ENCODE measurements at places on chromosomes 7 and 10.

GRCh38 chr10:38003588-38003987, 6.9 kb upstream of the ZNF33A start:
- no peak for DNase-seq

DNA sequence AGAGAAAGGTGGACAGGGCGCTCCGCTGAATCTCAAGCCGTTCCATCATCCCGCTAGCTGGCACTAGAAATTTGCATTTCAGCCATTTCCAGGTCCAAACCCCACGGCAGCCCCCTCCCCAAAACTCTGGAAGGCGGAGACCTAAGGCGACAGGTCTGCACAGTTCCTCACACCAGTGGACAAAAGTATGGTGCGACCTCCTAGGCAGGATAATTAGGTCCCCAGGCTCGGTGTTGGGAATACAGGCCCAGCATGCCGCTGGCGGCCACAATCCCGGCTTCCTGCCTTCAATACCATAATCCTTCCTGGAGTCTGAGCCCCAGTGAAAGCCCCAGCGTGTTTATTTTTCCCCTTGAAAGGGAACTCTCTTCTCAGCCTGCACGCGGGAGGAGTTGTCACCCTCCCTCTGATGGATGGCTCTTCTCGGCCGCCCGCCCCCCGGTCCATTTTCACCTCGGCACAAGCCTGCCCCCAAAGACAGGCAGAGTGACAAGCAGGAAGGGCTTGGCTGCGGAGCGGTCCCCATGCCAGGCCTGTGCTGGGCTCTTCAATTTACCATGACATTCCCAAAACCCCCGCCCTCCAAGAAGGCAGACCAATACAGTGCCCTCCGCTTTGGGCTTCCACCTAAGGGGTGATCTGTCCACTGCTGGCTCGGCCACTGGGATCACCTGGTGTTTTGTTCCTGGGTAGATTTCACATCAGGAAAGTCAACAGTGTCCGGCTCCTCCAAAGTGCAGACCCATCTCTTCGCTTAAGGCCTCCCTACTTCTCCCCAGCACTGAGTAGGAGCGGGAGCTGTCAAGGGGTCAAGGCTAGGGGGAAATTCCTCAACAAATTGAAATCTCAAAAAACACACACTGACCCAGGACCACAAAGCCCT, 2.2 kb downstream of the FGFR2 start:
- no peak for DNase-seq

DNA sequence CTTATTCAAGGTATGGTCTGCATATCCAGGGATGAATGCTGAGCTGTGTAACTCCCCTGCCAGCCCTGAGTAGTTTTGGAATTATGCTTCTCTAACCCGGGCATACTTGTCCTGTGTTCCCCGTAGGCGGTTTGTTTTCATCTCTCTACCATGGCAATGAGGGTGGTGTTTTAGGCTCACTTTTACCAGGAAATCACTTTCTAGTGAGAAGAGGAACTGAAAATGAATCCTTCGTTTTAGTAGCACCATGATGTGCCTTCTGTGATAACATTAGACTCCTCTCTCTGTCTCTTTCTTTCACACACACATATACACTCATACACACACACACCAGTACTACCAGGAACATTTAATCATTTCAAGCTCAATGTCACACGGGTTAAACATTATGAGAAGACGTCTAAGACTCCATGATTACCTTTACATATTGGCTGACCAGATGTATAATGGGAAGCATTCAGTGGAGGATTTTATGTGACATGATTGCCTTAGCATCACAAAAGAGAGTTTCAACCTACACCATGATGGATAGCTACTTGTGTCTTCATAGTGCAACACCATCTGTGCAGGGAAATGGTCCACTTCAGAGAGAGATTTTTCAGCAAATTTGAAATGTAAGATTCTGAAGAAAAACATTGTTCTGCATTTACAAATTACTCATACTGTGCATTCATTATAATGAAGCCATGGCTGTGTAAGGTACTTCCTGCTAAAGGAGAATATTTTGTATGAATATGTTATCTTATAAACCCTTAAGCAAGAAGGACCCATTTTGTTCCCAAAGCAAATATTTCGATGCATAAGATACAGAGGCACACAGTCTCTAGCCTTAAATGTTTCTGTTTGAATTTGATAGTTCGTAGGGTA, 31.0 kb upstream of the PFKP start:
- DNase-seq: no peak

GRCh38 chr10:110827410-110827809, 44.3 kb upstream of the PDCD4 start:
- no peak for DNase-seq

DNA sequence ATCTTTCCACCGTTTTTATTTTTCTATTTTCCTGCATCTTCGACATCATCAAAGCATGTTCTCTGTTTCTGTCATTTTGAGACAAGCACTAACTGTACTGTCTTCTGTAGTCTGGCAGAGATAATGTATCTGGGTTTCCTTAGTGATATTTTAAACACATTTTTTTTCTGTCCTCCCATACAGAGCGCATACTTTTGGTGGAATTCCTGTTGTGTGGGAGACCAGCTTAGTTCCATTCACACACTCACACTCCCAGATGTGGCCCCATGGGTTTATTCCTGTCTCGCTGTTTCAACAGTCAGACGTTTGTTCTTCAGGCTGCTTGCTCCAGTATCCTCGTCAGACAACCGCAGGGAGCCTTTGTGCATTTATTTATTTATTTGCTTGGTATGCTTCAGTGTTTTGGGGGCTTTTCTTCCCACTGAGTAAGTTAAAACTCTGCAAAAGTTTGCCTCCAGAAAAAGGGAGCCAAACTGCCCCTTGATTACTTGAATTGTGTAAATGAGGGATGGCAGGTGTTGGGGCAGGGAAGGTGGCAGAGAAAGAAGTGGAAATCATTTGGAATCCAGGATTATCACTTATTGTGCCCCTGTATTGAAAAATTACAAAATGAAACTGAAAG, 456.8 kb upstream of the KLF6 start:
- peak; percentile 50 for DNase-seq

DNA sequence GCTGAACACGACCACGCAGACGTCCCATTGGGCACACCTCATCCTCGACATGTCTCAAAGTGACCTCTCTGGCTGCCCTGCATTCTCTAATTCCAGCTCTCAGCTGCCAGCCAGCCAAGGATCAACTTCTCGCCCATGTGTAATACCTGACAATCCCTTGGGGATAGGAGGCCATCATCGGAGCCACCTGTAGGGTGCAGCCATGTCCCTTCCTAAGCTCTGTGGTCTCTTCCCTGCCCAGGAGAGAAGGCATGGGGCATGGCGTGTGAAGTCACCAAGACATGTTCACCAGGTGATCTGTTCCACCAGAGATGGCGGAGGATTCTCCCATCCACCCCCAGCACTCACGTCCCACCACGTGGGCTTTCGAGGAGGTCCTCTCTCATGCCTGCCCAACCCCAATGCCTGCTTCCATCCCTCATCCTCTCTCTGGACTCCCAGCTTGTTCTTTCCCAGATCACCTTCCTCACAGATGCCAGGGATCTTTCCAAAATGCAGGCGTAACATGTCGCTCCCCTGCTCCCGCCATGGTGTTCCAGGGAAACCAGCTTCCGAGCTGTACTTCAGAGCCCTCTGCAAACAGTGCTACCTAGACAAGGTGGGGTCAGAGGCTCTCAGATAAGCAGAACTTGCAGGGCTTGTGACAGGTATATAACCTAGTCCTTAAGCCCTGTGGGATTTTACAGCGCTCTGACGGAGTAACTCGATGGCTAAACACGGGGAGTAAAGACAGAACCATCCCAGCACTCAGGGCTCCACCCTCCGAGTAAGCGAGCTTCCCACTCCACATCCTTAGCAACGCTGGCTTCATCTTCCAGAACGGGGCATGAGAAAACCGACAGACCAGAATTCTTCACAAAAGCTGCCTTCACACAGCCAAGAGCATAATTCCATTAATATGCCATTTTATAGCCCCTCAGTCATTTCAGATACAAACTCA, 41.1 kb downstream of the BRI3 start:
- no peak for DNase-seq

- DNase-seq: no peak
Observed at GRCh38 chr10:11824825-11825224, 1.7 kb downstream of the PROSER2 start.

DNA sequence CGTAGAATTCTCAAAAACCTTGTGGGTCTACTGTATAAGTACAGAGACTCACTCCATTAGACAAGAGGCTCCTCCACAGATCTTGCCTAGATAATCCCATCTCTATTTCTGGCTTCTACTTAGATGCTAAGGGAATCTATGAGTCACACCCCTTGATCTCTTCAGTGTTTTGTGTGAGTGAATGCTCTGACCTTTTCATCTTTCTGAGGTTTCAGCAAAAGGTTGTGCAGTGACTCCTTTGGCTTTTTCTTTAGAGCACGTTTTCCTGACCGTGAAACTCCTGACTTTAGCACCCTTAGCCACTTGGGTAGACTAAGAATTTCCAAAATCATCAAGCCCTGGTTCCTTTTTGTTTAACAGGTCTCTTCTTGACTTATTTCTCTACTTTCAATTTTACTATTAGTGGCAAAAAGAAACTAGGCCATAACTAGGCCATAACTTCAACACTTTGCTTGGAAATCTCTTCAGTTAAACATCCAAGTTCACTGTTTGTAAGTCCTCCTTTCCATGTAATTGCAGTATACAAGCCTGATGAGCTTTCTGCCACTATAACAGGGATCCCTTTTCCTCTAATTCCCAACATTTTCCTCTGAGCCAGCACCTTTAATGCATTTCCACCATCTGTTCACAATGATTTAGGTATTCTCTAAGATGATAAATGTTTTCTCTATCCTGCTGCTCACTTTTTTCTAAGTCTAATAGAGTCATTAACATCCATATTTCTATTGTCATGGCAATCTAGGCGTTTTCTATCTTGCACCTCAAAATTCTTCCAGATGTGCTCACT, 19.4 kb downstream of the COPG2 start:
- no peak for DNase-seq

GRCh38 chr7:81187753-81188152, 268.9 kb upstream of the SEMA3C start:
- DNase-seq: no peak

DNA sequence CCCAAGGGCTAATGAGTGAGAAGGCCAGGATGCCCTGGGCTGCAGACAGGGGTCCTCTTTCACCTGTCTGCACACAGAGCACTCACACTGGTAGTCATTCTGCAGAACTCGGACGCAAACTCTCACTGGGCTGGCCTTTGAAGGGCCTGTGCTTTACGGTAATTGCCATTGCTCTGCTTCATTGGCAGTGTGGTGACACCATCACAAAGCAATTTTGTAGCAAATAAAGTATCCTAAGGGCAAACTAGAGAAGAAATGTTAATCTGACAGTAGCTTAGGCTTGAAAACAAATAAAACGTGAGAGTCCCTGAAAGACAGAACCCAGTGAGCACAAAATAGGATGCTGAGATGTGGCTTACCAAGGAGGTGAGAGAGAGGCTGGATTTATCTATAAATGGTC, 30.6 kb upstream of the FIGNL1 start:
- DNase-seq: no peak

- DNase-seq: no peak
Observed at GRCh38 chr10:127694580-127695193, 42.3 kb upstream of the FOXI2 start.

DNA sequence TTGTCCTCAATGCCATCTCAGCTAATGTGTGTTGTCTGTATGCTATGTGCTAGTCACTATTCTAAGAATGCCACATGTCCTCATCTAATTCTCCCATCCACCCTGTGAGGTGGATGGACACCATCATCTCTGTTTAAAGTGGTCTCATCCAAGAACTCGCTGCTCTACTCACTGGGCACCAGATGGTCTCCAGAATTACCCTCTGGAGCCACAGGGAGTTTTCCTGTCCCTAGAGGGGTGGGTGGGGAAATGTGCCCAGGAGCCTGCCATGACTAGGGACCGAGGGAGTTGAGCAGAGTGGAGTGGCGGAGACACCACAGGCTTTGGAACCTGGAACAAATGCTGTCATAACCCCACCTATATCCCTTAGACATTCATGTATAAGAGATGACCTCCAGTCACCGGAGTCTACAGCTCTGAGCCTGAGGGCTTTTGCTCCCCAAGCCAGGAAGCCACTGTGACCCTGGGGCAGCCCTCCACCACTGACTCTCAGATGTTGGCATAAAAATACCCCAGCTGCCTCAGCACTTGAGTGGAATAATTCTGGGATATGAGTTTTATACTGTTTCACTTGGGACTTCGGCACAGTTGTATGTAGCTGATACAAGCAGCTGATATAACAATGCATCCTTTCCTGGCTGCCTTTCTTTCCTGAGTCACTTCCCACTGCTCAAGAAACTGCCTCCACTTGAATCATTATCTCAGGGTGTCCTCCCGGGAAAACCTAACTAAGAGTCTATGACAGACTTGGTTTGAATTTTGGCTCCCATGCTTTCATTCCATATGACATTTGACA, 61.5 kb upstream of the RAPGEF5 start:
- DNase-seq: no peak

GRCh38 chr7:127251036-127251464, 1.7 kb downstream of the GRM8 start:
- no peak for DNase-seq

- DNase-seq: no peak
Observed at GRCh38 chr7:36217211-36217960, 64.3 kb downstream of the EEPD1 start.

DNA sequence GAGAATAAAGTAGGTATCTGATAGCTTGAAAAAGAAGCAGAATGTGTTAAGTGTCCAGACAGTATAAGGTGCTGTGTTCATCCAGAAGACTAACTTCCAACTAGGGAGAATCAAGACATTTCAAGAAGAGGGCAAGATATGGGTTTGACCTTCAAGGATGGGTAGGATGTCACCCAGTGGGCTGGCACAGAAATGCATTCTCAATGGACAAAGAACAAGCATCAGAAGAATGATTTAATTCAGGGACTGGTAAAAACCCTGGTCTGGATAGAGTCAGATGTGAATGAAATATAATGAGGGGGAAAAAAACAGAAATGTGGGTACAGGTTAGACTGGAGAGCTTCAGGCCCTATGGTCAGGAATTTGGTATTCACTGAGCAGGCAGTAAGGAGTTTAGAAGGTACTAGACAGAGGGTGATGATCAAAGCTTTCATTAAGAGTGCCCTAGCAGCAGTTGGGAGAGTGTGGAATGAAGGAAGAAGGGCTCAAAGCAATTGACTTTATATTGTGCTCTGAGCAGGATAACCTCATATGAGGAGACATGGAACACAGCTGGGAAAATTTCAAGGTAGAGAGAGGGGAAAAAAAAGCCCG, 180.7 kb upstream of the ANK3 start:
- no peak for DNase-seq

GRCh38 chr10:71206911-71207310, 5.5 kb upstream of the UNC5B start:
- DNase-seq: no peak

GRCh38 chr7:90804370-90804769, 208.2 kb downstream of the CDK14 start:
- DNase-seq: no peak

DNA sequence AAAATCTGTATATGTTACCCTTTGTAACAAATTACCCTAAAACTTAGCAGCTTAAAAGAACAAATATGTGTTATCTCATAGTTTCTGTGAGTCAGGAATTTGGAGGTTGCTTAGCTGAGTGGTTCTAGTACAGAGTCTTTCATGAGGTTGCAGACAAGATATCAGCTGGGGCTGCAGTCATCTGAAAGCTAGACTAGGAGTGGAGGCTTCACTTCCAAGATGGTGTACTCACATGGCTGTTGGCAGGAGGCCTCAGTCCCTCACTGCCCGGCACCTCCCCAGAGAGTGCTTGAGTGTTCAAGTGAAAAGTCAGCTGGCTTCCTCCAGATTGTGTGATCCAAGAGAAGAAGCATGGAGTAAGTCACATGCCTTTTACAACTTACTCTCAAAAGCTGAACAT, 16.9 kb upstream of the GGCT start:
- no peak for DNase-seq

- no peak for DNase-seq
Observed at GRCh38 chr7:112484671-112485167, 3.9 kb downstream of the LSMEM1 start.

- no peak for DNase-seq
Observed at GRCh38 chr7:2926120-2926895, 82.2 kb upstream of the GNA12 start.
